ENCODE measurements at places on chromosomes 3 and 15.

GRCh38 chr3:127640042-127640355, 11.0 kb downstream of the PODXL2 start:
- no peak for DNase-seq

GRCh38 chr15:91941871-91942658, 88.6 kb downstream of the SLCO3A1 start:
- DNase-seq, result no peak

- DNase-seq, result no peak
These were observed 177.1 kb upstream of the ICE2 start for GRCh38 chr15:60656041-60656440.

DNA sequence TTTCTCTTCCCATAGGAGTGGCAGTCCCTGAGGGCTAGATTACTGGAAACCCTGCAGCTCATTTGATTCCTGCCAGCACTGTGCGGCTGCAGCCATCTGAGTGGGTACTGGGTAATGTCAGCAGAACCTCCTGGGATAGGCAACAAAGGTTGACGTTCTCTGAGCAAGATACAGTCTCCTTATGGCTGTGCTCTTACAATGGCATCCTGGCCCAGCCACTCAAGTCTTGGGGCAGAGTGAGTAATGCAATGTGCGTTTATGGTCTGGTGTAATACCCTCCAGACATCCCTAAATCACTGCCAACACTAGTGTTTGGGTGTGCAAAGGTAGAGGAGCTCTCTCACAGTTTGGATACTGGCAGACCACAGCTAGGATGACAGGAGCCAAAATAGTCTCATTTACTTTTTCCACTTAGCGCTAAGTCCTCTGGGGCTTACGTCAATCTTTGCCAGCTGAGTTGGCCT, 775.8 kb downstream of the ZNF385D start:
- no peak for DNase-seq

DNA sequence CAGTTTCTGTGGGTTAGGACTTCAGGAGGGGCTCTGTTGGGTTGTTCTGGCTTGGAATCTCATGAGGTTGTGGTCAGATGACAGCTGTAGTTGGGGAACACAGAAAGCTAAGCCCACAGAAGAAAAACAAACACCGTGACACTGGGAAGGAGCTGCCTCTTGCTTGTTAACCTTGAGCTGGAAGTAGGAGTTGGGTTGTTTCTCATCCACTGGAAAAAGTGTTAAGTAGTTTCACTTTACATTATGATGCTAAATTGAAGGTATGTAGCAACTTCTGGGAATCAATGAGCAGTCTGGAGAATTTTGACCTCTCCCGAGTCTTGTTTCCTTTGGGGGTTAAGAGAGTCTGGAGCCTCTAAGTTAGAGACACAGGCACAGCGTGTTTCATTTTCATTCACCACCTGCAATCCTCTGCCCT, 20.4 kb downstream of the HACD3 start:
- DNase-seq, result no peak

Measured in activated CD4-positive, alpha-beta T cell treated with anti-CD3 and anti-CD28 coated beads for 4 hours (primary cell).